ENCODE measurements at places on chromosomes 4 and X. TPM values are rescaled to one million over a fixed set of nuclear protein-coding genes. Genes with fewer than 3 reads are reported as not detected.

DNA sequence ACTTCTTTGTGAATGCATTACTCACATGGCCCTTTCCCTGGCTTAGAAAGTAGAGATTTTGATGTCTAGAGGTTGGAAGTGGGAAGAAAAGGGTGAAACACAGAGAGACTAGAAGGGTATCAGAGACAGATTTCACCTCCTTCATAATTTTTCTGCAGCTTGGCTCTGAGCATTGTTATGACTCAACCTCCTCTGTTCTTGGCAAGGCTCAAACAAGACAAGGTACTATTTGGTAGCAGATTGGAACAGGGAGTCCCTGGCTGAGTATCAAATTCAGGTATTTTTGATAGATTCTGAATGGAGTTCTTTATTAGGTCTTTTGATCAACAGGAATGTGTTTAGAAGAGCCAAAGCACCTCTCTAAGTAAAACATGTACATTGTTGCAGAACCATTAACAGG, 146.3 kb upstream of the CHRDL1 start:
- no peak overlapping the region for H3K4me3 ChIP-seq
- no peaks in the 10 kb centered on the region for H3K36me3 ChIP-seq
- no peak for DNase-seq
- H3K27ac ChIP-seq: no peak overlapping the region
- H3K4me1 ChIP-seq: no peaks in the 10 kb centered on the region
- H3K27me3 ChIP-seq: no peaks in the 10 kb centered on the region

DNA sequence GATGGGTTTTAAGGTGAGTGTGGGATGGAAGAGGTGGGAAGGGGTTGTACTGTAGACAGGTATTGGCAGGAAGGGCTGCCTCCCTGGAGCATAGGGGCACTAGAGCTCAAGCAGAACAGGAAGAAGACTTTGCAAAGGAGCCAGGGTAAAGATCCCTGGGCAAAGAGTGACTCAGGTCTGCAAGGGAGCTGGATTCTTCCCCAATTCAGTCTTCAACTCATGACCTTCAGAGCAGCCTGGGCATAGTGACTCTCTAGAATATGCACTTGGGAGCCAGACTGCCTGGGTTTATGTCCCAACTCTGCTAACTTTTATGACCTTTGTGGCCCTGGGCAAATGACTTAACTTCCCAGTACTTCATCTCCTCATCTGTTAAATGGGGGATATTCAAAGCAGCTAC, 4.0 kb downstream of the LONRF3 start:
- H3K27me3 ChIP-seq: peaks cover 5% of the 10 kb centered on the region
- peaks cover 39% of the 10 kb centered on the region for H3K4me1 ChIP-seq
- no peak overlapping the region for H3K4me3 ChIP-seq

DNA sequence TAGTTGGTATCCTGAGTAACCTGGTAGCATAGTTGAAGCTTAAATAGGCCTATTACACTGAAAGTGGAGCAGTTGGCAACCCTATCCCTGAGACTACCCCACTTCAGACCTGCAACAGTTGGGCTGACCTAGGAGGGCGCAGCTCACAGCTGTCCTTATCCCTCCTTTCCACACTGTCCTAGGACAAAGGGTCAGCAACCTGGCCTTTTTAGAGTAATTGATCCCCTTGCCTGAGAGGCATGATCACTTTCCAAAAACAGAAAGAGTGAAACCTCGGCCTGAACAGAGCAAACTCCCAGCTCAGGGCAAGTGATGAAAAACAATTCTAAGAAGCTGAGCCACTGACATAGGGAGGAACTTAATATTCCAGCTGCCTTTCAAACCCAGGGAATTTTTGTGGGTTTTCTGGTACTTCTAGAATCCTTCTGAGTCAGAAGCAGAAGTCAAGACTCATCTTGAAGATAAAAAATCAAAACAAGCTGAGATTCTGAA, 94.9 kb upstream of the MYOZ2 start:
- H3K27me3 ChIP-seq: no peaks in the 10 kb centered on the region
- H3K4me1 ChIP-seq: no peaks in the 10 kb centered on the region
- no peak overlapping the region for H3K4me3 ChIP-seq
- peak overlapping the region; percentile 29 for H3K27ac ChIP-seq
- no peak for DNase-seq
- no peaks in the 10 kb centered on the region for H3K36me3 ChIP-seq

GRCh38 chrX:99353412-99353811, 1056.7 kb downstream of the PCDH19 start:
- H3K4me3 ChIP-seq: no peak overlapping the region
- no peak for DNase-seq
- H3K36me3 ChIP-seq: no peaks in the 10 kb centered on the region

DNA sequence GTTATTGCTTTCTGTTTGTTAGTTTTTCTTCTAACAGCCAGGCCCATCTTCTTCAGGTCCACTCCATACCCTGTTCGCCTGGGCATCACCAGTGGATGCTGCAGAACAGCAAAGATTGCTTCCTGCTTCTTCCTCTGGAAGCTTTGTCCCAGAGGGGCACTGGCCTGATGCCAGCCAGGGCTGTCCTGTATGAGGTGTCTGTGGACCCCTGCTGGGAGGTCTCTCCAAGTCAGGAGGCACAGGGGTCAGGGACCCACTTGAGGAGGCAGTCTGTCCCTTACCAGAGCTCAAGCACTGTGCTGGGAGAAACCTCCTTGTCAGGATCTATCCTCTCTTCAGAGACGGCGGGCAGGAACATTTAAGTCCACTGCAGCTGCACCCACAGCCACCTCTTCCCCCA, 2.5 kb upstream of the PAGE2B start:
- no peaks in the 10 kb centered on the region for H3K4me1 ChIP-seq
- peaks cover 2% of the 10 kb centered on the region for H3K27me3 ChIP-seq
- H3K27ac ChIP-seq: no peak overlapping the region

DNA sequence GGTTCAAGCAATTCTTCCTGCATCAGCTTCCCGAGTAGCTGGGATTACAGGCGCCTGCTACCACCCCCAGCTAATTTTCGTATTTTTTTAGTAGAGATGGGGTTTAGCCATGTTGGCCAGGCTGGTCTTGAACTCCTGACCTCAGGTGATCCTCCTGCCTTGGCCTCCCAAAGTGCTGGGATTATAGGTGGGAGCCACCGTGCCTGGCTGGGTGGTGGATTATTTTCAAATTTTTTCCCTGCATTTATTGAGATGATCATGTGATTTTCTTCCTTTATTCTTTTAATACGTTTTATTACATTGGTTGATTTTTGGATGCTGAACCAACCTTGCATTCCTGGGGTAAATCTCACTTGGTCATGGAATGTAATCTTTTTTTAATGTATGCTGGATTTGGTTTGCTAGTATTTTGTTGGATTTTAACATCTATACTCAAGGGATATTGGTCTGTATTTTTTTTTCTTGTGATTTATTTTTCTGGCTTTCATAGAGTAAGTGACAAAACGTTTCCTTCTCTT, 30.9 kb downstream of the BMP2K start:
- H3K27ac ChIP-seq: no peak overlapping the region
- H3K27me3 ChIP-seq: no peaks in the 10 kb centered on the region
- H3K4me3 ChIP-seq: no peak overlapping the region
- peaks cover 7% of the 10 kb centered on the region for H3K4me1 ChIP-seq
- DNase-seq: no peak

- H3K36me3 ChIP-seq: peaks cover 15% of the 10 kb centered on the region
- H3K27me3 ChIP-seq: no peaks in the 10 kb centered on the region
These were observed 19.5 kb downstream of the RGS12 start for GRCh38 chr4:3312362-3312761.

DNA sequence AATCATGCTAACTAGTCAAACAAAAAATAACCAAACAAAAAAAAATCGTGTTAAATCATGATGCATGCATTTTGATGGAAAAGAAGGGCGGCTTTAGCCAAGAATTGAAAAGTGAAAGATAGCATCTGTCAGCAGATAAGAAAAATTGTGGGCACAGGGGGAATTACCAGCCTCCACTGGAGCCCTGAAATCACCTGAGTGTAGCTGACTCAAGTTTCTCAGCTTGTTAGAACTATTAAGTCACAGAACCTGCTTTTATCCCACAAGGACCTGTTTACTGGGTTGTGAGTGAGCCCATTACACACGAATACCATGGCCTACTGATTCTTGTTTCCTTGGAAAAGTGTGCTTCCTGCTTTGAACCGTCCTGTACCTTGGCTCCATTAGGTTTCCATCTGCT, 85.2 kb downstream of the COX18 start:
- no peaks in the 10 kb centered on the region for H3K4me1 ChIP-seq
- no peak overlapping the region for H3K4me3 ChIP-seq

GRCh38 chrX:55709735-55710134, 7.8 kb upstream of the RRAGB start:
- H3K27ac ChIP-seq: no peak overlapping the region
- no peaks in the 10 kb centered on the region for H3K36me3 ChIP-seq
- no peaks in the 10 kb centered on the region for H3K4me1 ChIP-seq
- H3K27me3 ChIP-seq: no peaks in the 10 kb centered on the region
- DNase-seq: no peak
- H3K4me3 ChIP-seq: no peak overlapping the region

GRCh38 chrX:106897259-106897658, 5.9 kb downstream of the RIPPLY1 start:
- DNase-seq: no peak
- H3K27me3 ChIP-seq: peaks cover 17% of the 10 kb centered on the region
- no peak overlapping the region for H3K4me3 ChIP-seq
- H3K27ac ChIP-seq: no peak overlapping the region

GRCh38 chr4:102862016-102862415, 6.8 kb upstream of the CISD2 start:
- DNase-seq: no peak
- H3K4me1 ChIP-seq: peaks cover under 1% of the 10 kb centered on the region
- H3K27ac ChIP-seq: no peak overlapping the region
- no peak overlapping the region for H3K4me3 ChIP-seq
- H3K36me3 ChIP-seq: no peaks in the 10 kb centered on the region
- no peaks in the 10 kb centered on the region for H3K27me3 ChIP-seq

GNRHR gene
- not detected for total RNA-seq

PPP2R2C gene
- 0.55 TPM for total RNA-seq

TEX13C gene
- total RNA-seq: not detected

ZNF157 gene
- 0.79 TPM for total RNA-seq

All from spleen (tissue), 13 donors.